Activated CD8-positive, alpha-beta memory T cell treated with anti-CD3 and anti-CD28 coated beads for 1 hour (primary cell): ENCODE measurements at places on chromosomes 1 and 21.

GRCh38 chr1:214569357-214570004 is 18.1 kb upstream of the PTPN14 start:
- DNase-seq = no peak

DNA sequence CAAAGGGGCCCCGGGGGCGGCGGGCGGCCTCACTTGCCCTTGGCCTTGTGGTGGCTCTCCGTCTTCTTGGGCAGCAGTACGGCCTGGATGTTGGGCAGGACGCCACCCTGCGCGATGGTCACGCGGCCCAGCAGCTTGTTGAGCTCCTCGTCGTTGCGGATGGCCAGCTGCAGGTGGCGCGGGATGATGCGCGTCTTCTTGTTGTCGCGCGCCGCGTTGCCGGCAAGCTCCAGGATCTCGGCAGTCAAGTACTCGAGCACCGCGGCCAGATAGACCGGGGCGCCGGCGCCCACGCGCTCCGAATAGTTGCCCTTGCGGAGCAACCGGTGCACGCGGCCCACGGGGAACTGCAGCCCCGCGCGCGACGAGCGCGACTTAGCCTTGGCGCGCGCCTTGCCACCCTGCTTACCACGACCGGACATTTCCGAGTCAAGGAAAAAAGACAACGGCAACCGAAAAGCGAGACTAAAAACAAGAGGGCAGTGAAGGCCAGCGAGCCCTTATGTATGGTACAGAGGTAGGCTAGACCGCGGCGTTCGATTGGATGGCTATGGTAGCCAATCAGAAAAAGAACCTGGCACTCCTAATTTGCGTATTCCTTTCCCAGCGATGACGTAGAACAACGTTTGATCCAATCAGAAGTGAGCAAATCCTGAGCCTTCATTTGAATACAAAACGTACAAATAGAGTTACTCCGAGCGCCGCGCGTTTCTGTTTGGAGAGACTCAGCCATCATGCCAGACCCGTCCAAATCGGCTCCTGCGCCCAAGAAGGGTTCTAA is 29.6 kb upstream of the RNF187 start:
- DNase-seq = peak; percentile 74

GRCh38 chr1:77671836-77672235 is 10.6 kb downstream of the ZZZ3 start:
- no peak for DNase-seq

- no peak for DNase-seq
These were observed 232.3 kb downstream of the HMCN1 start for GRCh38 chr1:185966471-185966870.

- DNase-seq = no peak
These were observed 9.3 kb downstream of the ARL8A start for GRCh38 chr1:202135221-202135721.

DNA sequence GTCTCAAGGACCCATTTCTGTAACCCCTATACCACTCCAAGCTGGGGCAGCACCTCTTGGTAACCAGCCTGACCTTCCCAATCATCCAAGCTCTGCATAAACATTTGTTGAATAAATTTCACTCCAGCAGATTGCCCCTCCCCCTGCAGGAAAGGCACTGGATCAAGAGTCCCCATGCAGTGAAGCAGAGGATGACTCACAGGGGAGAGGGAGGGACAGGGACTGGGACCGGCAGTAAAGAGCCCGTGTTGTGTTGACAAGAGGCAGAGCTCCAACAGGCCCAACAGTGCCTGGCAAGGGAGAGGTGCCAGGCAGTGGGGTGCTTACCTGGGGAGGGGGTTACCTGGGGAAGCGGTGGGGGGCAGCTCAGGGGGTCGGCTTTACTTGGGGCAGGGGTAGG is 32.3 kb downstream of the SLC9A1 start:
- DNase-seq = no peak

GRCh38 chr1:35888255-35888654 is 5.2 kb downstream of the AGO1 start:
- no peak for DNase-seq

DNA sequence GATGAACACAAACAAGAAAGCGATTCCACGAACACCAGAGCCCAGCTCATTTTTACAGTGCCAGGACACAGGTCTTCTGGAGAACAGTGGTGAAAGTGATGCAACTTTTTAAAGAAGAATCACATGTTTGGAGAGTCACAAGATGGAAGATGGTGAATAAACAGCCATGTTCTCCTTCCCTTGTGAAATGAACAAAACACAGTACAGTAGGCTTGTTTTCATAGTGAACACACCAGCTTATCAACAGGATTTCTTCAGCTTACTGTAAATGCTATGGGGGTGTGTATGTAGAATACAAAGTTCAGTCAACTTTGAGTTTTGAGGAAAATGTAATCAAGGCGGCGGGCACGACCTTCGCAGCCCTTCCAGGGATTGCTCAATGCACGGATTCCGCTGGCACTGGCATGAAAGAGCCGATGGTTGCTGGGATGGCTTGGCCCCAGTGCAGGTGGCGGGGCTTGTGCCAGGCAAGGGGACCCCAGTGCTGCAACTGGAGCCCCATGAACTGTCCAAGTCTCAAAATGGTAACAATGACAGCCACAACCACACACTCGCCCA is 9.7 kb downstream of the TMPRSS3 start:
- DNase-seq = no peak

- DNase-seq = peak; percentile 11
These were observed 36.2 kb upstream of the IPO9 start for GRCh38 chr1:201792534-201793305.

- no peak for DNase-seq
These were observed 296.6 kb downstream of the CHRM3 start for GRCh38 chr1:239682960-239683359.

DNA sequence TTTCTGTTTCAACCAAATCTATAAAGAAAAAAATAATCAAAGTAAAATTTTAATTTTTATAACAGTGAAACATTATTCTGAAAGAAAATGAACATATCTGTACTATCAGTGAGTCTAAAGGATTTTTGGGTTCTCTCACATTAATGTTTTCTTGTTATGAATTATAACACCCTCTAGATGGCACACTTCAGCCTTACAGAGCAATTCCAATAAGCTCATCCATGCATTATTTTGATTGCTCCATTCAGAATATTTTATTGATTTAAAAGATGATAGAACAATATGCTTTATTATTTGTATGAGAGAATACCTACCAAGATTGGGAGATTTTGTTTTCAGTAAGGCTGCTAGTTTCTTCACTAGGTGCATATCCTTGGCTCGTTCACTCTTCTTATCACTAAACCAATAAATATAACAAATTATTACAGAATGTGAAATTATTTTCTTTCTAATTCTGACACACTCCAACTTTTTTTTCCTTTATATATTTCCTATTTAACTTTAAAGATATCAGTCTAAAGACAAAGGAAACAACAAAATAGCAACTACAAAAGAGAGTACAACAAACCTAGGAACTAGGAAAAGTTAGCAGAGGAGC is 82.4 kb downstream of the RAB3GAP2 start:
- no peak for DNase-seq

DNA sequence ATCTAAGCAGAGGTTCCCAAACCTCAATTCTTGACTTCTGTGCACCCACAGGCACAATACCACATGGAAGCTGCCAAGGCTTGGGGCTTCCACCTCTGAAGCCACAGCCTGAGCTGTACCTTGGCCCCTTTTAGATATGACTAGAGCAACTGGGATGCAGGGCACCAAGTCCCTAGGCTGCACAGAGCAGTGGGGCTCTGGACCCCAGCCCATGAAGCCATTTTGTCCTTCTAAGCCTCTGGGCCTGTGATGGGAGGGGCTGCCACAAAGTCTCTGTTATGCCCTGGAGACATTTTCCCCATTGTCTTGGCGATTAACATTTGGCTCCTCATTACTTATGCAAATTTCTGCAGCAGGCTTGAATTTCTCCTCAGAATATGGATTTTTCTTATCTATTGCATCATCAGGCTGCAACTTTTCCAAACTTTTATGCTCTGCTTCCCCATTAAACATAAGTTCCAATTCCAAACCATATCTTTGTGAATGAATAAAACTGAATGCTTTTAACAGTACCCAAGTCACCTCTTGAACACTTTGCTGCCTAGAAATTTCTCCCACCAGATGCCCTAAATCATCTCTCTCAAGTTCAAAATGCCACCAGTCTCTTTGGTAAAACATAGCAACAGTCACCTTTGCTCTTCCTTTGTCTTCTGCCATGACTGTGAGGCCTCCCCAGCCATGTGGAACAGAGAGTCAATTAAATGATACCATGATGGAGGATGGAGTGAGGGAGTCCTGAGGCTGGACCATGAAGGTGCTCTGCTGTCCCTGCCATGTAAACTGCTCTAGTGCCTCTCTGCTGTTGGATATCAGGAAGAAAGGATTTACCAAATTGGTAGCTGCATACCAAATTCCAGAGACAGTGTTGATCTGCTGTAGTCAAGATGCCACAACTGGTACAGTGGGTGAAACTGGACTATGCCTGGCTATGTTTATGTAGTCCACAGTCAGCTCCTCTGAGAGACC is 37.6 kb downstream of the RUNX3 start:
- no peak for DNase-seq

DNA sequence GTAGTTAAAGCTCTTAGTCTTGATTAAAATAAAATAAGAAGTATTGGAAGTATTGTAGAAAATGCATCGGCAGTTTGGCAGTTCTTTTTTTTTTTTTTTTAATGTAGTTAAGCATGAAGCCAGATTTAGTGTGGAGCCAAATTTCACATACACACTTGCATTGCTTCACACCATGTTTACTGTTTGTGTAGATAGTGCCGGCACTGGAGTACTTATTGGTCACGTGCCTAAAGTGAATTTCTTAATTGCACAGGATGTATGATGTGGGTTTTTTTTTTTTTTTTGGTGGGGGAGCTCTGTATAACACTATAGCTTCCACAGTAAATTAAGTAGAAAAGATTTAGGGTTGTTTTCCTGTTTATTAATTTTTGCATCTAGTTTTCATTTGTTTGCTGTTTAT is 21.2 kb upstream of the TMEM61 start:
- no peak for DNase-seq

DNA sequence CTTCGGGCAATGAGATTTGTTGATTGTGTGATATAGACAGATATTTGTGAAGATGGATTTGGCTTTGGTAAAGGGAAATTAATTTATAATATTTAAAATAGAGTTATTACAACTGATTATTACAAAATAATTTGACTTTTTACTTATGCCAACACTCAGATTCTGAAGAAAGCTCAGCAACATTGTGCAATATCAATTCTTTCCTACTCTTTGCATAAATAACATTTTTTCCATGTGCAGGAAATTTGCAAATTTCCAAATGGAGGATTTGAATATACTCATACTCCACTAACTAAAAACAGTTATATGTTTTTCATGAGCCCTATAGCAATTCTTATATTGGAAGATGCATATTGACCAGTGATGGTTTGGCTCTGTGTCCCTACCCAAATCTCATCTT is 676.4 kb upstream of the ADAMTS5 start:
- DNase-seq = no peak

- no peak for DNase-seq
These were observed 13.7 kb downstream of the PYHIN1 start for GRCh38 chr1:158945061-158945460.

- DNase-seq = no peak
These were observed 6.7 kb upstream of the FAM167B start for GRCh38 chr1:32240140-32240951.

GRCh38 chr1:198860371-198860770 is 221.5 kb downstream of the PTPRC start:
- DNase-seq = no peak

DNA sequence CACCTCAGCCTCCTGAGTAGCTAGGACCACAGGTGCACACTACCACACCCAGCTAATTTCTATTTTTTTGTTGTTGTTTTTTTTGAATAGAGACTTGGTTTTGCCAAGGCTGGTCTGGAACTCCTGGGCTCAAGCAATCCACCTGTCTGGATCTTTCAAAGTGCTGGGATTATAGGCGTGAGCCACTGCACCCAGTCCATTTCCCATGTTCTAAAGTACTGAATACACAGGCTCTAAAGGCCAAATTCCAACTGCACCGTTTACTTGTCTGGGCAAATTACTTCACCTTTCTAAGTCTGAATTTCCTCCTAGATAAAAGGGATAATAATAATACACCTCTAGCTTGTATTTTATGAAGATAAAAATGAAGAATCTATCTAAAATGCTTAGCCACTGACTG is 39.6 kb downstream of the FRRS1 start:
- DNase-seq = no peak

GRCh38 chr1:198220428-198220827 is 63.6 kb downstream of the NEK7 start:
- DNase-seq = no peak

DNA sequence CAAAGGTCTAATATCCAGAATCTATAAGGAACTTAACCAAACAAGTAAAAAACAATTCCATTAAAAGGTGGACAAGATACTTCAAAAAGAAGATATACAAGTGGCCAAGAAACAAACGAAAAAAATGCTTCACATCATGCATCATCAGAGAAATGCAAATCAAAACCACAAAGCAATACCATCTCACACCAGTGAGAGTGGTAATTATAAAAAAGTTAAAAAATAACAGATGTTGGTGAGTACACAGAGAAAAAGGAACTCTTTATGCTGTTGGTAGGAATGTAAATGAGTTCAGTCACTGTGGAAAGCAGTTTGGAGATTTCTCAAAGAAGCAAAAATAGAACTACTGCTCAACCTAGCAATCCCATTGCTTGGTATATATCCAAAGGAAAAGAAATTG is 218.6 kb downstream of the SLC44A5 start:
- DNase-seq = no peak

DNA sequence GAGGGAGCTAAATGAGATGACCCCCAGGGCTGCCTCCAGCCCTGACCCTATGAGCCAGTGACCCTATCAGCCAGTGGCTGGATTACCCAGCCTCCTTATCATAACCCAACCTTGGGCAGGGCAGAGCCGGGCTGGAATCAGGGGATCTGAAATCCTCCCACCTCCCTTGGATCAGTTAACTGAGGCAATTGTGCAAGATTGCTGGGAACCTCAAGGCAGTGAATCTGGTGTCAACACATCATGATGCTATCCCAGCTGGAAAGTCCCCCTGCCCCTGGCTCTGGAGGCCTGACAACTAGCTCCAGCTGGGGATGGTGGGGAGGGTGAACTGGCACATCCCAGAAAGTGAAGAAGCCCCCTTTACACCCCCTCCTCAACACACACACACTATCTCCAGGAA is 6.4 kb upstream of the TSPAN1 start:
- no peak for DNase-seq

GRCh38 chr1:240611619-240612480 is at the start of gene GREM2:
Gene GREM2, minus strand, starts transcription at chr1:240612155. Its CDS starts 118,680 bp downstream, at chr1:240493475.
- DNase-seq = no peak

DNA sequence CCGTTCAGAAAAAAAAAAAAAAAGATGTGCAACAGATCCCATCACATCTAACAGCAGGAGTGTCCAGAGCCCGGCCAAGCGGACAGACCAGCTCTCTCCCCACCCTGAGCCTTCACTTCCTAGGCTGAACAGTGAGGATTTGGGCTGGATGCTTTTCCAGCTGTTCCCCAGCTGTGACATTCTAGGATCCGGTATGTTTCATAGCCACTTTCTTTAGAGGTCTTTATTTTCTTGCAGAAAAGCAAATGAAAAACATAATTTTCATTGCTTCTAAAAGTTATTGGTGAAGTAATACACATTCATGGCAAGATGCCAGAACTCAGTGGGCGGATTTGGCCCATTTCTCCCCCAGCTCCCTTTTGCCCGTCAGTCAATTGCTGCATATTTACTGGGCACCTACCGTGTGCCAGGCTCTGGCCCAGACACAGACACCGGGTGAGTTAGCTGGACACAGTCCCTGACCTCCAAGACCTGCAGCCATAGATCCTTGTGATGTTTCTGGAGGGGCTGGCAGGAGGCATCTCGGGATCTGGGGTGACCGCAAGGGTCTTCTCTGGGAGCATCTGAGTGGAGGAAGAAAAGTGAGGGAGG is 213.7 kb upstream of the VAMP3 start:
- no peak for DNase-seq

- no peak for DNase-seq
These were observed 2.7 kb upstream of the CNN3 start for GRCh38 chr1:94929351-94930217.

- DNase-seq = no peak
These were observed 35.1 kb upstream of the EYA3 start for GRCh38 chr1:28123461-28123961.
